Upper lobe of right lung (tissue), 1 donor: ENCODE measurements at places on chromosomes 12 and 14.
A peak's percentile ranks its signal among the peaks of the same experiment; 100 is the strongest.

- H3K36me3 ChIP-seq = peaks cover 37% of the 10 kb centered on the region
- peaks cover 5% of the 10 kb centered on the region for H3K4me1 ChIP-seq
- DNase-seq = no peak
- H3K27ac ChIP-seq = no peak overlapping the region
Measured at GRCh38 chr12:19462406-19462805, 23.1 kb downstream of the AEBP2 start.

DNA sequence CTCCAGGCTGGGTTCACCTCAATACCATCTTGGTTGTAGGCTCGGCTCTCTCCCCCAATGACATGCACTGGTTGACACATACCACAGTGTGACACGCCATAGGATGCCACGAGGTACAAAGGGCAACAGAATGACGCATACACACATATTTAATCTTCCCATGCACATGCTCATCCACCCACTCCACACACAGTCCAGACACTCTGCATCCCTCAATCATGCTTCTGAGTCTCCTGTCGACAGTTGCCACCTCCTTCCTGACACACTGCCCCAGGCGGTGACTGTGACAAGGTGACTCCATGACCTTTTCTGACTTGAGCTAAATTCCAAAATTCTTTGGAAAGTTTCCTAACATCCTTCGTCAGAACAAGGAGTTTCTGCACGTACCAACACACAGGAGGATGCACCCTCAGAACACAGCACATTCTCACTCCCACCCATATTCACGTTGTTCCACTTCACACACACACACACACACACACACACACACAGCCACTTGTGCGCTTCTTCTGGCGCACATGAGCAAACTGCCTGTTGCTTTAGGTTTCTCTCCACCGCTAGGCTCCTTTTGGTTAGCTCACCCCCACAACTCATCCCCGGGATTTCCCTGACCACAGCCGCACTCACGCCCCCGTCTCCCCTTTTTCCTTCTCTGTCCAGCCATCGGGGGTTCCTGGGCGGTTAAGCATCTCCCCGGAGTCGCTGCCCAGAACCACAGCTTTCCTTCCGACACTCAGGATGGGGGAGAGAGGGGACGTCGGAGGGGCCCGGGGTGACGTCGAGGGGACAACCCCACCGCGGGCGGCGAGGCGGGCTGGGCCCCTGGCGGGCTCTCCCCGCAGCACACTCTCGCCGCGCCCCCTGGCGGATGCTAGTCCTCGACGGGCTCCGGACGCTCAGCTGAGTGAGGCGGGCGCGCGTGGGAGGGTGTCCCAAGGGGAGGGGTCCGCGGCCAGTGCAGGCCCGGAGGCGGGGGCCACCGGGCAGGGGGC, 536 bp upstream of the WNT1 start:
- DNase-seq = peak; percentile 87
- no peak overlapping the region for H3K27ac ChIP-seq
- H3K4me3 ChIP-seq = no peak overlapping the region
- H3K36me3 ChIP-seq = no peaks in the 10 kb centered on the region
- H3K4me1 ChIP-seq = peaks cover 45% of the 10 kb centered on the region

GRCh38 chr12:93111773-93112172, 182.7 kb upstream of the EEA1 start:
- H3K27ac ChIP-seq = no peak overlapping the region
- H3K4me1 ChIP-seq = peaks cover 14% of the 10 kb centered on the region
- H3K4me3 ChIP-seq = no peak overlapping the region
- H3K36me3 ChIP-seq = no peaks in the 10 kb centered on the region

- H3K27ac ChIP-seq = no peak overlapping the region
- DNase-seq = no peak
- no peaks in the 10 kb centered on the region for H3K4me1 ChIP-seq
- no peaks in the 10 kb centered on the region for H3K36me3 ChIP-seq
- H3K27me3 ChIP-seq = no peaks in the 10 kb centered on the region
- no peak overlapping the region for H3K4me3 ChIP-seq
Measured at GRCh38 chr14:96067985-96068930, 29.1 kb downstream of the C14orf132 start.

- H3K36me3 ChIP-seq = no peaks in the 10 kb centered on the region
- no peaks in the 10 kb centered on the region for H3K4me1 ChIP-seq
- DNase-seq = no peak
- H3K4me3 ChIP-seq = no peak overlapping the region
- H3K27ac ChIP-seq = no peak overlapping the region
- H3K27me3 ChIP-seq = peaks cover 5% of the 10 kb centered on the region
Measured at GRCh38 chr14:33696165-33696564, 254.7 kb downstream of the EGLN3 start.

GRCh38 chr12:3669594-3669993, 83.3 kb downstream of the CRACR2A start:
- no peak overlapping the region for H3K4me3 ChIP-seq
- H3K36me3 ChIP-seq = peaks cover 5% of the 10 kb centered on the region
- no peak for DNase-seq
- H3K27me3 ChIP-seq = no peaks in the 10 kb centered on the region

DNA sequence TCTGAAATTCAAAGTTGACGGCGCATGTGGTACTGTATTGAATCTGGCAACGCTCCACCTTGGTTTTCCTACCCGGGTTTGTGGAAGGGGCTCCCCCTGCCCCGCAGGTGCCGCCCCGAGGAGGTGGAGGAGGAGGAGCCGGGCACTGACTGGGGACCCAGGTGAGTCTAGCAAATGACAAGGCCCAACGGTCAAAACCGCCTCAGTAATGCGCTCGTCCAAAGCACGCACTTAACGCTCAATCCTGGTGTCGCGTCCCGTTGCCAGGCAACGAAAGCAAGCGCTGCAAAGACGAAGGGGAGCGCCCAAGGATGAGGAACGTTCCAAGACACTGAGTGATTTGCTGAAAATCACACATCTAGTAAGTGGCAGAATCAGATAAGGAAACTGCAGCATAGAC, 24.0 kb upstream of the CLEC4E start:
- no peak overlapping the region for H3K27ac ChIP-seq
- no peaks in the 10 kb centered on the region for H3K27me3 ChIP-seq
- H3K4me3 ChIP-seq = no peak overlapping the region
- no peak for DNase-seq
- no peaks in the 10 kb centered on the region for H3K4me1 ChIP-seq
- H3K36me3 ChIP-seq = no peaks in the 10 kb centered on the region

DNA sequence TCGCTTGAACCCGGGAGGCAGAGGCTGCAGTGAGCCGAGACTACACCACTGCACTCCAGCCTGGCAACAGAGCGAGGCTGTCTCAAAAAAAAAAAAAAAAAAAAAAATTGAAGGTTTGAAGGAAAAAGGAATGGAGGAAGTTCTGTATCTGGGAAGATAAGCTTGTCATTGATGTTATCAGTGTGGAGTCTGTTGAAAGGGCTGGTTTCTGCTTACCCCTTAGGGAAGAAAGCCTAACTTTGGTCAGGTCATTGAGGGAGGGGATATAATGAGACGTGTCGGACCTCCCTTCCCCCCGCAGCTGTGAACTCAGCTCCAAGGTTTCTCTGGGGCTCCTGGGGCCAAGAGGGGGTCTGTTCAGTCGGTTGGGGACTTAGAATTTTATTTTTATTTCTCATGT, 16.4 kb downstream of the DAO start:
- H3K4me1 ChIP-seq = no peaks in the 10 kb centered on the region
- no peaks in the 10 kb centered on the region for H3K27me3 ChIP-seq
- DNase-seq = no peak
- no peak overlapping the region for H3K4me3 ChIP-seq

DNA sequence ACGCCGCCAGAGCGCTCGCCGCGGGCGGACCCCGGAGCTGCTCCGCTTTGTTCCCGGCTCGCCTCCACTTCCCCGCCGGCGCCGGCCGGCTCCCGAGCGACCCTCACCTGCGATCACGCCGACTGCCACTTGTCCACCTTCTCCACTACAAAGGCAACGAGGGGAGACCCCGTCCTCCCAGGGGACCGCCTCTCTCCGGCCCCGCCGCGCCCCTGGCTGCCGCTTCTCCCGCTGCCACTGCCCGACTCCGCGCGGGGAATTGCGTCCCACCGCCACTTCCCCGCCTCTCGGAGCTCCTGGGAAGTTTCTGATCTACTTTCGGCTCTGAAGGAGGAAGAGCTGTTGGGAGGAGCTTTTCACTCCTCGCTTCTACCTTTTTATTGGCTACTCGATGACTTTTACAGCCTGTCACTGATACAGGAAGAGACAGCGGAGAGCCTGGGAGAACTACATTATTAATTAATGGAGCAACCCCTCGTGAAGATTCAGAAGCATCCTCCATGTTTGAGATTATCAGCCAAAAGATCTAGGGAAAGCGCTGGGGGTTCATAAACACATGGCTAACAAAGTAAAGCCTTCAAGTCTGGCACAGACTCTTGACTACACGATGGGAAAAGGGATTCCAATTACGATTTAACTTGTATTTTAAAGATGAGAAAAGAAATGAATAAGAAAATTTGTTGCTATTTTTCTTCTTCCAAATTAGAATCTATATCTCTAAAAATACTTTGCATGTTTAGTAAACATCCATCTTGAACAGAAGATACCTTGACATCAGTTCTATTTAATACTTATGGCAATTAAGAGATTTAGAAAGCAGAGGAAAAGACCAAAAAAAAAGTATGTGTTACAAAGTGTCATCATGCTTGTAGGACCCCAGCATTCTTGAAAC, at the start of gene BAZ1A:
Gene BAZ1A (minus strand): TSS at position 330 of the 892 bp plus-strand sequence. CDS start 756 bp downstream, outside the sequence.
- H3K4me3 ChIP-seq = peak within 1 kb of the TSS; percentile 91
- peak within 1 kb of the TSS; percentile 98 for H3K27ac ChIP-seq
- peak; percentile 82 for DNase-seq

GRCh38 chr12:12474471-12474928, 88.2 kb downstream of the DUSP16 start:
- no peak for DNase-seq
- H3K36me3 ChIP-seq = peaks cover 33% of the 10 kb centered on the region
- H3K4me1 ChIP-seq = peaks cover 5% of the 10 kb centered on the region
